ENCODE measurements at places on chromosomes 3 and 15.
A peak's percentile ranks its signal among the peaks of the same experiment; 100 is the strongest.

DNA sequence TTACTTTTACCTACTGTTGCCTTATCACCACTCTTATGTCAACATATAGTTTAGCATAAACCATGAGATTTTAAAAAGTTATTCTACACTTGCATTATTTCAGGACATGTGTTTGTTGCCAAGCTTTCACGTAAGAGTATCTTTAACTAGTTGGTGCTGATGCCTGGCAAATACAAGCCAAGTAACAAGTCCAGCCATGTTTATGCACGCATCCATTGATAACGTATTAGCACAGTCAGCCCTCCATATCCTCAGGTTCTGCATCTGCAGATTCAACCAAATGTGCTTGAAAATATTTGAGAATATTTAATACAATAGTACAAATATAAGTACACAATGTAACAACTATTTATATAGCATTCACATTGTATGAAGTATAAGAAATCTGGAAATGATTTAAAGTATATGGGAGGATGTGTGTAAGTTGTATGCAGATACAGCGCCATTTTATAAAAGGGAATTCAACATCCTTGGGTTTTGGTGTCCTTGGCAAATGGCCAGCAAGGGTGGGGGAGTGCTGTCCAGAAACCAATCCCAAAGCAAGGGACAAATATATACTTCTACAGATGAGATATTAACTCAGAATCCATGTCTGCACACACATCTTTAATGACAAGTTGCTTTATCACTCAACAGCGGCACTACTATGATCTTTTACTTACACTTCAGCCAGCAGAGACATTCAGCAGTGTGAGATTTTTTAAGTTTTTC lies 8.7 kb upstream of the SETD5 start:
- no peak for DNase-seq

DNA sequence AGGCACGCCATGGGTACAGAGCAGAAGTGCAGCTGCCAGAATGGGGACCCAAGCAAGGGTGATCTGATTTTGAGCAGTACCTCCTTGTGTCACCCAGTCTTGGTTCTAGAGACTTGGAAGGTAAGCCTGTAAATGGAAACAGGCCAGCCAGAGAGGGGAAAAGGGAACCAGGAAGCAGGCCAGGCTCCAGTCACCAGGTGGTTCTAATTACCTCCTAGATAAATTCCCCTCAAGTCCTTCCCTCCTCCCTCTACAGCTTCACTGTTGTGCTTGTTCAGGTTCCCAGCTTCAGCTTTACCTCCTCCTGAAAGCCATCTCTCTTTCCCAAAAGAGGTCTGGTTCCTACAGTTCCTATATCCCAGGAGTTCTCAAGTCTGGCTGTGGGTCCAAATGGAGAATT lies 58.8 kb upstream of the SLC7A14 start:
- peak; percentile 33 for DNase-seq

- no peak for DNase-seq
These were observed 101.5 kb upstream of the MYO5C start for GRCh38 chr15:52397118-52397517.

GRCh38 chr3:65894679-65895453 lies 143.9 kb downstream of the MAGI1 start:
- DNase-seq = peak; percentile 35

DNA sequence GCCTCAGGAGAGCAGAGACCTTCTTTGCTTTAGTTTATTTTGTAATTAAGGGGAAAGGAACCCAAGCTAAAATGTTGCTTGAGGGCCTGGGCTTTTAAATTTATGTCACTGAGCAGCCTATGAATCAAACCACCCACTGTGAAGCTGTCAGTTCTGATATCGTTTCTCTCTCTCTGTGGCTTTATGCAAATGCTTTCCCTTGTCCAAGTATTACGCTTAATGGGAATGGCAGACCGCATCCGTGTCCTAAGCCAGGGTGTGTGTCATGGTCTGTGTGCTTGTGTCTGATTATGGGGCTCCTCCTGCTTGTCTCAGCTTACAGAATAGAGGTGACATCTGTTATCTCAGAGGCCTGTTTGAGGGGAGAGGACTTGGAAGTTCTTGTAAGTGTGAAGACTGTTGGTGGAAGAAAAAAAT lies 82.4 kb downstream of the EBLN2 start:
- DNase-seq = peak; percentile 28

DNA sequence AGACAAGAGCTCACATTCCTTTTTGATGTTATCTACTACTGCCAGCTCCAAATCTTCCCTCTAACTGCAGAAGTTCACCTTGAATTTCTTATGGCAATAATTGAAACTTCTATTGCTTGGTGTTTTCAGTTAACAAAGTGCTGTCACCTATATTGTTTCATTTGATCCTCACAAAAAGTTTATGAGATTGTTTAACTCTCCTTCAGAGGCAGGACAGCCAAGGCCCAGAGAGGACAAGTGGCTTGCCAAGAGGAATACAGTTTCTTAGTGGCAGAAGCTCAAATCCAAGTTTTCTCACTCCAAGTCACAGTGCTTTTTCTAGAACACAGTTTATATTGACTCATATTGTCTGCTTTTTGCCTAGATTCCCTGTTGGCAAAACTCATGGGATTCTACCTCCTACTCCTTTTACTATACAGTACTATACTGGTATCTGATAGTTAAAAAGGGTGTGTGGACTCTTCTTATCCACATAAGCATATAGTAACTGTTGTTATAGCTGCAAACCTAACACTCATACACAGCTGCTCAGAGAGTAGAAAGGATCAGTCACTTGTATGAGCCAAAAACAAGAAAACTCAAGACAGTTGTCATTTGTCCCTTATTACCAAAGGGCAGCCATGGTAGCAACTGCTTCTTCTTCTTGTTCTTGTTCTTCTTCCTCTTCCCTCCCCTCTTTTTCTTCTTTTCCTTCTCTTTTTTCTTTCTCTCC lies 15.9 kb downstream of the TM4SF4 start:
- DNase-seq = no peak

GRCh38 chr3:172051310-172051956 lies 12.1 kb downstream of the FNDC3B start:
- no peak for DNase-seq
